ENCODE measurements at places on chromosomes 4 and X. TPM values are rescaled to one million over a fixed set of nuclear protein-coding genes. Genes with fewer than 3 reads are reported as not detected.

GRCh38 chrX:148498067-148498466, 2.4 kb upstream of the AFF2 start:
- no peak for DNase-seq

DNA sequence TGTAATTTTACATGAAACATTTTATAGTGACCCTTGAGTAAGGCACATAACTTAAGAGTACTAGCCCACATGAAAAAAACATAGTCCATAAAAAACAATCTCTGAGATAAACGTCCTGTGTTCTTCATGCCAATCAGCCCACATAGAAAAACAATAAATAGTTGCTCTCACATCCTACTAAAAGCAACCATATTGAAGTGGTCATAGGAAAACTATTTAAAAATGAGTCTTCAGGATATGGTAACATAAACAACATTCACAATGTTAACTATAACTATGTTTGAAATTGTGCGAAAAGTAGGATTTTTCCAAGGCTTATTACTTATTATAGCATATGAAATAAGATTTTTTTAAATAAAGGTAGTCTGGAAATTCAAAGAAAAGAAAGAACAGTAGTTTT, 77.1 kb upstream of the EPHA5 start:
- DNase-seq: no peak

DNA sequence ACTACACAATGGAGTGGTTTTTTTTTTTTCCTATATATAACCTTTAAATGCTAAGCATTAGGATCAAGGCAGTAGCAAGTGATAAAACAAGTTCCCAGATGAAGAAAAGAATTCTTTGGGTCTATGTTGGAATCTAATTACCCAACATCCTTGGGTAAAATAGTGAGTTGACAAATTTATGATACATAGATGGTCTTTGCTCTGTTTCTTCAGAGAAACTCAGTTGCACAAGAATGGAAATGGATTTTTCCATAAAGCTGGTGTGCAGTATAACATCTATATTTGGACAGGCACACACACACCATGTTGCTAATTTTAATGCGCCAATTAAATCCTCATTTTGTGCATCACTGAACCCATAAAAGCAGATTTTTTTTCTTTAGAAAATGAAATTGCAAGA, 137.0 kb upstream of the MED14 start:
- no peak for DNase-seq

GRCh38 chrX:119190091-119190681, 45.9 kb upstream of the PGRMC1 start:
- DNase-seq: no peak

DNA sequence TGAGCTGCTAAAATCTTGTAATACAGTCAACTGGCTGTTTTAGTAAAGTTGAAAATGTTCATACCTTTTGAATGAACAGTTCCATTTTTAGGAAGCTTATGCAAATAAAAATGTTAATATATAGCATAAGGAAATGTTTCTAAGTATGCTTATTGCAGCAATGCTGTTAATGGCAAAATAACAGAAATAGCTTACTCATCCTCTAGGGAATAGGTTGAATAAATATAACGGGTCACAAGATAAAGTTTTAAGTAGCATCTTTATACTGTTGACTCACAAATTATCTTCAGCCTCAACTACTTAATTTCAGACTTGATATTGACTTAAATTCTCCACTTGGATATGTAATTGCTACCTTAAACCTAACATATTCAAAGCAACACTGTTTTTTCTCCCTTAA, 27.7 kb downstream of the HERC3 start:
- no peak for DNase-seq

- DNase-seq: no peak
These were observed 168.7 kb upstream of the GALNTL6 start for GRCh38 chr4:171644430-171645057.

DNA sequence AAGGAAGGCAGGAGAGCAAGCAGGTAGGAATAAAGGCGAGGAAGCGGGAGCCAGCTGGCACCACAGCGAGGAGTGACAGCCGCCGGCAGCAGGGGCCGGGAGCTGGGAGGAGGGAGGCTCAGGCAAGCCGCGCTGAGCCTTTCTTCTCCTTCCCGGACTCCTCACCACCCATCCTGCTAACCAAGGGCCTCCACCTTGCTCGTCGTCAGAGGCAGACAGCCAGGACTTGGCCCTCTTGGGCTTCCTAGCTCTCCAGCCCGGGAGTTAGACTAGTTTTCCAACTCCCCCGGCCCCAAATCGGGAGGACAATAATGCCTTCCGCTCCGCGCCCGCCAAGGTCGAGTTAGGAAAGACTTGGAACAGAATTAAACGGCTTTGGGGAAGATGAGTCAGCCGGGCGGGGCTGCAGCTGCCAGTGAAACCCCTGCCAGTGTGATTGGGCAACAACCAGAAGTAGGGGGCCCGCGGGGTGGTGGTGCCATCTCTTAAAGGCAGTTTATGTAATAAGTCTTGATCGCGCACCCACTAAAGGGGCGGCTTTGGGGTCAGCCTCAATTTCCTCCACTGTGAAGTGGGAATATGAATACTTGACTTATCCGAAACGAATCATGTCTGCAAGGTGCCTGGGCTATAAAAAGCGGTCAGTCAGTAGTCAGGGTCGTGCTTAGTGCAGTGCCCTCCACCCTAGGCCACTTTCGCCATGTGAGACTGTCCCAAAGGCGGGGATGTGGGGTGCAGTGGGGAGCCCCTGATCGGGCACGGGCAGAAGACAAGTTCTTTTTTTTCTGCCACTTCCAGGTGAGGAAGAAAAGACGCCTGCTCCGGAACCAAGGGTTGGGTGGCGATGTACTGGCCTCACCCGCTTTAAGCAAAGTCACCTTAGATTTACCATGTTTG, 6.7 kb upstream of the HSD17B10 start:
- peak; percentile 57 for DNase-seq

DNA sequence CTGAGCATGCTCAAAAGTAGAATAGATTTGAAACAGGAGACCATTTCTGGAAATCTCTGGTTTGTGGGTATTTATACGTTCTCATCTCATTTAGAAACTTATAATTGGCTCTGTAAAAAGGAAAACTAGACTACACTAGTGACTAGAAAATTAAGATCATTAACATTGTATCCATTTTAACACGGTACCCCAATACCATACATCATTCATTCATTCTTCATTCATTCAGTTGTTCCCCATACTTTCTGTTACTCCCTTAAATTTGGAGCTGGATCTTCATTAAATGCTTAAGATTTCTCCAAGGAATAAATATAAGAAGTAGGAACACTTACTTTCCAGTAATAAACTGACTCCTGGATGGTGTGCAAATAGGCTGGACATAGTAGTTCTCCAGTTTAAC, 1.3 kb downstream of the ARSJ start:
- no peak for DNase-seq

- no peak for DNase-seq
These were observed 56.2 kb downstream of the COX18 start for GRCh38 chr4:73013310-73013709.

DNA sequence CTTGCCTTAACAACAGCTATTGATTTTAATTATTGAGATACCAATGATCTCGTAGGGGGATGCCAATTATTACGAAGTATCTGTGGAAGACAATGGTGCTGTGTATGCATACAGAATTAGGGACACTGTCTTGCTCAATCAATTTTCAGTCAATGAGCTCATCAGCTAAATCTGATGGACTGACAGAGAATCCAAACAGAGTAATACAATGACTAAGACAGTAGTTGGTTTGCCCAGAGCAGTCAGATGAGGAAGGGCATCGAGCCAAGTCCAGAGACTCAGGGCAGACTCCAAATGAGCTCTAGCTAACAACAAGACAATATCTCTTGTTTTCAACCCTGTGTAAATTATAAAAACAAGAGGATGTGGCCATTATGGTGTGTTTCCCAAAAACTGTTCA, 14.7 kb upstream of the GSX2 start:
- no peak for DNase-seq

DNA sequence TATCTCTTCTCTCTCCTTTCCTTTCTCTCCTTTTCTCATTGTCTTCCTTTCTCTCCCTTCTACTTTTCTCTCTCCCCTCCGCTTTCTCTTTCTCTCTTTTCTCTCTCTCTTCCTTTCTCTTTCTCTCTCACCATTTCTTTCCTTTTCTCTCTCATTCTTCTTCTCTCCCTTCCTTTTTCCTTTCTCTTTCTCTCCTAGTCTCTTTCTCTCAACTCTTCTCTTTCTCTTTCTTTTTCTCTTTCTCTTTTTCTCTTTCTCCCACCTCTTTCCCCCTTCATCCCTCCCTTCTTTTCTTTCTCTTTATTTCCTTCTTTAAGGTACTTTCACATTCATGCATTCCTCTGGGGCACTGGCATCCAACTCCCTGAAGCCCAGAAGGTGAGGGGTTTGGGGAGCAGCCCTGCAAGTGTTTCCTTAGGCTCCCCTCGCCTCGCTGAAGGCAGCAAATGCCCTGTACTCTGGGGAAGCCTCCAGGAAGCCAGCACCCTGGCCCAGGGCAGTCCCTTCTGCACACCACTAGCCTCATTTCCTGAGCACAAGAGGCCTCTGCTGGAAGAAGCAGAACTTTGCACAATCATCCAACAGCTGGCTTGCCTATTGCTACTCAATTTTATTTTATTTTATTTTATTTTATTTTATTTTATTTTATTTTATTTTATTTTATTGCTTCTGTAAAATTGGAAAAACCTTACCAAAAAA, 124.2 kb downstream of the NFKB1 start:
- DNase-seq: peak; percentile 18

DNA sequence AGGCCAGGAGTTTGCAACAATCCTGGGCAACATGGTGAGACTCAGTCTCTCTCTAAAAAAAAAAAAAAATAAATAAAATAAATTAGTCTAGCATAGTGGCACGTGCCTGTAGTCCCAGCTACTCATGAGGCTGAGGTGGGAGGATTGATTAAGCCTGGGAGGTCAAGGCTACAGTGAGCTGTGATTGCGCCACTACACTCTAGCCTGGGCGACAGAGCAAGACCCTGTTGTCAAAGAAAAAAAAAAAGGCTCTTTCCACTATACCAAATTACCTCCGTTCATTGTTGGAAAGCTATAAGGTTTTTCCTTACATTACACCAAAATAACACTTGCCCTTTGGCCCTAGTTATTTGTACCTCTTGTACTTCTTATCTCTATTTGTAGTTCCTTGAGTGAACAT, 9.9 kb upstream of the PRSS48 start:
- DNase-seq: no peak

DNA sequence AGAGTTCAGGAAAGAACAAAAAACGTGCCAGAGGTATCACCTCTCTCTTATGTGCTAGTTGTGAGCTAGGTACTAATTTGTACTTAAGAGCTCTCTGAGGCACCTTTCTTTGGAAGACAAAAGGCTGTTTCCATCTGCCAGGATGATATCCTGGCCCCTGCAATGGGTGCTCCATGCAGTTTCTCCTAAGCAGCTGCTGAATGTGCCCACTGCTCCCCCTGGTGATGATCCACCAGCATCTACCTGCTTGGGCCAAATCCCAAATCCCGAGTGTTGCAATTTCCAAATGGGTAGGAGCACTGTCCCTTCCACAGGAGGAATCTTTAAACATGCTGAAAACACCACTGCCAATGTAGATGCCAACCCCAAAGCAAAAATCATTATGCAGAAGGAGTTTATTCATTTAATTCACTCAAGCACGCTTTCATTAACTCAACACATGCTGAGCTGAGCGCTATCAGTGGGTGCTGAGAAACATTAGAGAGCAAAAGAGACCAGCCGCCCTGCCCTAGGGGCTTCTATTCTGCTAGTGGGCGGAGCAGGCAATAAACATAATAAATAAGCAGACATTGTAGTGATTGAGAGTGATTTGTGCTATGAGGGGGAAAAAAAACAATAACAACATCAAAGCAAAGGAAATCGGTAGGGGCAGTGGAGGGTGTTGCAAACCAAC, 69.6 kb upstream of the C4orf50 start:
- peak; percentile 48 for DNase-seq

DNA sequence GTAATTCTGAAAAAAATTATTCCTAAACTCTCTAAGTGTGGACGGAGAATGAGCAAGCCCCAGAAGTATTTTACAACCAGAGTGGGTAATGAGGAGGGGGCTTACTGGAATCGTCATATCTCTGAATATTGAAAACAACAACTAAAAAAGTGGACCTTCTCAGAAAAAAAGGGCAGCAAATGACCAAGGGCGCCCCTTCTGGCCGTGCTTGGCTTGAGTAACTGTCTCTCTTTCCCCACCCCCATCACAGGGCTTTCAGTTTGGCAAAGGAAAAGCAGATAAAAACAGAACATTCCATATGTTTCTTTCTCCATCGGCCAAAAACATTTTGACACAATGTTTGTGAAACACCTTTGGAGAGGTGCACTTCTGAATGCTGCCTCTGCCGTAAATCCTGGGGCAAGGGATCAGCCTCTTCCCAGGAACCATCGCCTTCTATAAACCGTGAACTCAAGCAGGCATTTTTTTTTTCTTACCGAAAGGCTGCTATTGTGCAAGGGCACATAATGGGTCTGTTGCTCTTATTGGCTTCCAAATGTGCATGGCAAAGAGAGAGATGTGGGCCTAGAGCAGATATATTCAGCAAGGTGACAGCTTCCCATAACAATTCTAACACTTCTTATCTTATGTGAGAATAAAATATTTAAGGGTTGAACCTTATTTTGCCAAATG, 115.4 kb downstream of the PARM1 start:
- no peak for DNase-seq

DNA sequence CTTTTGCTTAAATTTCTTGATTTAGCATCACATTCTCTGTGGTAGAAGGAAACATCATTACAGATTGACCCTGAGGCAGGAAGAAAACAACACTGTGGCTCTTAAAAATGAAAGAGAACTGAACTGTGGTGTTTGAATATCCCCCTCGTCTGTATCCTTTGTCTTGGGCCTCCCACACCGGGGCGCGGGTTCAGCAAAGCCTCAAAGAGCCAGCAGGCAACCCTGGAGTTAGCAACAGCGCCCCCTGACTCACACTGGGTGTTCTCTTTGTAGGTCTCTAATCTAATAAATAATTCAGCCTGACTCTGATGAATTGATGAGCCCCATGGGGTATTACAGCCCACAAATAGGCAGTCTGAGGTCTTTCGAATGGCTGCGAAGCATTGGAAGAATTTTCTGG, 46.1 kb upstream of the CTSO start:
- DNase-seq: no peak

GRCh38 chr4:107792711-107793110, 32.0 kb upstream of the SGMS2 start:
- DNase-seq: no peak

DNA sequence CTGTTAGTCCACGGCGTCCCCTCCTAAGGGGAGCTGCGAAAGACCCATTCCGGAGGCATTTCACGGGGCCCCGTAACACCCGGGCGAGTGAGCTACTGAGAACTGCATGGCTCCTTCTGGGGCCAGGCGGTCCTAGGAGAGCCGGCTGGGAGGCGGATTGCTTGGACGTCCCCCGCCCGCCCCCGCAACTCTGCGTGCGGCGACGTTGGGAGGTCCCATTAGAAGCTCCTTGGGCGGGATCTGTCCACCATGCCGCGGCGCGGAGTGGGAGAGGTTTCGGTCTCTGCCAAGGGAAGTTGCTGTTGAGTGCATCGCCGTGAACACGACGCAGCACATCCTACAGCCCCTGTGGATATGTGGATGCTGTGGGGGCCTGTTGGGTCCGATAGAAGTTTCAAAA, 85.4 kb upstream of the IGFBP7 start:
- DNase-seq: no peak

GRCh38 chr4:26086621-26087441, 172.8 kb downstream of the SMIM20 start:
- no peak for DNase-seq

Gene NCAPG
- total RNA-seq: 25.2 TPM

Gene PABPC1L2A
- not detected for total RNA-seq

Gene MCF2
- total RNA-seq: not detected

Gene GABRG1
- not detected for total RNA-seq

Gene CCDC160
- not detected for total RNA-seq

Gene FAAH2
- total RNA-seq: 3.1 TPM

Gene XAGE2
- total RNA-seq: not detected

Gene TMEM31
- not detected for total RNA-seq

Gene GPR34
- not detected for total RNA-seq

Gene TMEM150C
- total RNA-seq: not detected

Gene TCEAL8
- total RNA-seq: 8.1 TPM

All from HT-29 (cell line).